ENCODE measurements at places on chromosomes 11 and 22.

DNA sequence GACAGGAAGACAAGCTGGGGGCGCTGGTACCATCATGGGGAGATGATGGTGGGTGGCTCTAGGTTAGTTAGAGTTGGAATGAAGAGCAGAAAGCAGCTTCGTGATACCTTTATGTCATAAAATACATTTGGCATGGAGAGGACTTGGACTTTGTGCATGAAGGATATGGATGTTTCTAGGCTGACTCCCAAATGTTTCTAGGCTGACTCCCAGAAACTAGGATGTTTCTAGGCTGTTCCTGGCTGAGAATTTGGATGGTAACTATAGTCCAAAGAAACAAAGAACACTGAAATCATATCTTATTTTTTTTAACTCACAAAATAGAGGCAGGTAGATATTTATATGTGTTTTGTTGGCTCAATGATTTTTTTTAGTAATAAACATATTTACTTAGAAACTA is 89.4 kb upstream of the VPREB1 start:
- no peak for DNase-seq

GRCh38 chr22:27994481-27995331 is 75.7 kb upstream of the PITPNB start:
- DNase-seq: no peak

- DNase-seq: no peak
Measured at GRCh38 chr11:77413850-77414460, 59.9 kb downstream of the PAK1 start.

DNA sequence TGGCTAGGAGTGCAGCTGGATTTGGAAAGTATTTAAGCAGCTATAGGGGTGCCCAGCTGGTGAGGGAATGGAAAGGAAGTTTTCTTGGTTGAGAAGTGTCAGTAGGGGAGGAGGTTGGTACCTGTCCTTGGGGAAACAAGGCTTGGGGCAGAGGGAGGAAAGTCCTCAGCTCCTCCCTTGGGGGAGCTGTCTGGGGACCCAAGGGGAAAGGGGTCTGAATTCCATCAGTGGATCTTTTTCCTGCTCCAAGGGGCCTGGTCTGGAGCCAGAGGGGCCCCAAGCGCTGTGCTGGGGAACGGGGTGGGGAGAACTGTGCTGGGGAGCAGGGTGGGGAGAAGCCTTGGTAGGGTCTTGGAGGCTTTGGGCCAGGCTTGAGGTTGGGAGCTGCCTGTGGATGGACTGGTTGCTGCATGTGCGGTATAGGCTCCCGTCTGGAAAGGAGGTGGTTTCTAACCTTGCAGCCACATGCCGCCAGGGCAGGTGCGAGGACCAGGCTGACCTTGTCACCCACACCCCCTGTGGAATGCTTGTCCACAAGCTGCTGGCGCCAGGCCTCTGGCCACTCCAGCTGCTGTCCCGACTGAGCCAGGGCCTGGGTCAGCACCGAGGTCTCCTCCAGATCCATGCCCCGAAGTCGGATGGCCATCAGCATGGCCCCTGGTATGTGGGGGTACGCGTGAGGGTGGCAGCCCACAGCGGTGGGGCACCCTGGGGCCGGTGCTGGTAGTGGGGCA is 963 bp downstream of the TYMP start:
- DNase-seq: no peak

GRCh38 chr11:135027461-135027860 is 615.4 kb upstream of the B3GAT1 start:
- DNase-seq: no peak

DNA sequence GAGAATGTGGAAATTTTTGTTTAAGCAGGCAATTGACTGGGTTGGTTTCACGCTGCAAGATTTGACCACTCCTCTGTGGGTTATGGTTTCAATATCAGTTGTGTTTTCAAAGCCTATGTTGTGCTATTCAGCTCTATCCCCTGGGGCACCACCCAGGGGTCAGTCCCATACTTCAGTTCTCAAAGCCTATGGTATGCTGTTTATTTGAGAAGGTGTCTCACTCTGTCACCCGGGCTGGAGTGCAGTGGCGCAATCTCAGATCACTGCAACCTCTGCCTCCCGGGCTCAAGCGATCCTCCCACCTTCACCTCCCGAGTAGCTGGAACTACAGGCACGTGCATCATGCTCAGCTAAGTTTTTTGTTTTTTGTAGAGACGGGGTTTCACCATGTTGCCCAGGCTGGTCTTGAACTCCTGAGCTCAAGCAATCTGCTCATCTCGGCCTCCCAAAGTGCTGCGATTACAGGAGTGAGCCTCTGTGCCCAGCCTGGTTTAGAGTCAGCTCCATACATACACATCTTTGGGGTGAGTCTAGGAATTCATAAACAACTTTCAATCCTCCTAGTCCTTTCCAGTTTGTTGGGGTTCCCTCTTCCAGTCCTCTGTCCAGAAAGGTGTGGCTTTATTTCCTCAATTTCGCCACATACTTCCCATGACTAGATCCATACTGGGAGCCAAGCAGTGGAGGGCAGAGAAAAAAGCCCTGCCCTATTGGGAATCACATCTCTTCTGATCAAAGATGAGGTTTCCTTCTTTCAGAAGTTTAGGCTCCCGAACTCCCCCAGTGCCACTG is 35.0 kb upstream of the MAPK1 start:
- no peak for DNase-seq

DNA sequence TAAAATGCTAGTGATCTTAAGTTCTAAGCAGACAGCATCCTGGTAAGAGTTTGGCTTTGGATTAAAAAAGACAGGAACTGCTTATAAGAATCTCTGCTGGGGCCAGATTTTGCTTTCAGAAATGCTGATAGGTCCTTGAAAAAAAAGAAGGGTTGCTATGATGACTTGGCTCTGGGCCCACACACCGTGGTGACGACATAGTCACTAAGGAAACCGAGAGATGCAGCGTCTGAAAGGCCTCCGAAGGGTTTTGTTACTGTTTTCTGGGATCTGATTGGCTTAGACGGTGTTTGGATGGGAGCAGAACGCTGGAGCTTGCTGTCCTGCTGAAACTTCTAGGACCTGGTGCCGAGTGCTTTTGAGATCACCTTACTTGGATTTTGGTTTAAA is 8.4 kb downstream of the FAM118A start:
- DNase-seq: peak; percentile 73

- no peak for DNase-seq
Measured at GRCh38 chr11:130054966-130055365, 14.7 kb upstream of the APLP2 start.

DNA sequence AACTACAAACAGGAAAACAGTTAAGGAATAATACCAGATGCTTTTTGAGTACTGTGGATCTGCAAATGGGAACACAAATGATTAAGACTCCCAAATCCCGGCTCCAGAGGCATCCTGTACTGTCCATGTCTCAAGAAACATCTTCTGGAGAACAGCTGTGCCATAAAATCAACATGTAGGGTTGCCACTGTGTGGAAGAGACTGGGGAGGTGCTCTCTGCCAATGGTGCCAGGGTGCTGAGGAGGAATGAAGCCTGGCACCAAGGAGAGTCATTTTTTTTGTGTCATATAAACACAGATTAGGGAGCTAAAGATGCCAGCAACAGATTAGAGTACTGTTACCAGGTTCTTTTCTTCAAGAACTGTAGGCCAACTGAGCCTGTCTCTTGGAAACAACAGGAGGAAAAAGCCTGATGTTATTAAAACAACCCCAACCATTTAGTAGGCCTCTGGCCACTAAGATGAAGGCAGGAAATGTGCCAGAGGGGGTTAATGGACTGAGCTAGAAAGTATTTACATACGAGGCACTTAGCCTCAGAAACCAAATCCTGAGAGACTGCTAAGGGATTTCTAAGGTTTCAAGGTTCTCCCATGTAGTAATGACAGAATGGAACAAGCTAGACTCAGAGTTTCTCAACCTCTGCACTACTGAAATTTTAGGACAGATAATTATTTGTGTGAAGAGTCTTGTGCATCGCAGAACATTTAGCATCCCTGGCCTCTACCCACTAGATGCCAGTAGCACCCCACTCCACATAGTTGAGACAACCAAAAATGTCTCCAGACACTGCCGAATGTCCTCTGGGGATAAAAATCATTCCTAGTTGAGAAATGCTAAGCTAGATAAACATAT is 54.6 kb upstream of the CHRM4 start:
- DNase-seq: no peak

- no peak for DNase-seq
Measured at GRCh38 chr22:37701141-37701786, 4.4 kb downstream of the TRIOBP start.

GRCh38 chr11:68976563-68976962 is 4.2 kb downstream of the MRGPRD start:
- DNase-seq: no peak

DNA sequence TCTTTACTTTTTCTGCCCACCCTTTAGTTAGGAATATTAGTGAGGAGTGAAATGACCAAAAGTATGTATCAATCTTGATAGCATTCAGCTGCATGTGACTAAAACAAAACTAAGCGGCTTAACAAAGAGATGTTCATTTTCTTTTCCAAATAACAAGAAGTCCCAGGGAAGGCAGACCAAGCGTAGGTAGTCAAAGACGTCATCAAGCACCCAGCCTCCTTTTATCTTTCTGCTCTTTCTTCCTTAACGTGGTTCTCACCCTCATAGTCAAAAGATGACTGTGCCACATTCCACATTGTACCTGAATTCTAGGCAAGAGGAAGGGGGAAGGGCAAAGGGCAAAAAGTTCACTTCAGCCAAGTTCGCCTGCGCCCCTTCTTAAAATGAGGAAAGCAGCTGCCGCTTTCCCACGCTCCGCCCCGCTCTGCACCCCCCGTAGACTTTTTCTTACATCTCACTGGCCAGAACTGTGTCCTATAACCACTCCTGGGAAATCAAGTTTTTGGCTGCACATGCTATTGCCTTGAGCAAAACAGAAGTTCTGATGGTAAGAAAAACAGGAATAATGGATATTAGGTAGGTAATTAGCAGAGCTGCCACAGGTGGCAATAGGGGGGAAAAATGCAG is 14.6 kb upstream of the PGM2L1 start:
- no peak for DNase-seq

- no peak for DNase-seq
Measured at GRCh38 chr11:128884054-128884453, 7.1 kb upstream of the KCNJ5 start.

DNA sequence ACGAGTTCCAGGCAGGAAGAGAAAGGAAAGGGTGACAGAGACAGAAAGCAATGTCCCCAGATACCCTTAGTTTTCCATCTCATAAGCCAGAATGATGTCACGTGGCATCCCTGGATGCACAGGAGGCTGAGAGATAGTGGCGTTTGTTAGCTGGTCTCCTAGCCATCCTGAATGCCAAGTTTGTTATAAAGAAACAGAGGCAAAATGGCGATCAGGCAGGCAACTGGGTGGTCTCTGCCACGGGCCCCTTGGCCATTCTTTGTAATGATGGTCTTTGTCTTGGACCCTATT is 5.3 kb downstream of the SMIM38 start:
- DNase-seq: no peak

GRCh38 chr22:29344137-29344536 is 28.6 kb upstream of the RASL10A start:
- no peak for DNase-seq

GRCh38 chr11:118885831-118886565 is 2.3 kb downstream of the CXCR5 start:
- DNase-seq: no peak

DNA sequence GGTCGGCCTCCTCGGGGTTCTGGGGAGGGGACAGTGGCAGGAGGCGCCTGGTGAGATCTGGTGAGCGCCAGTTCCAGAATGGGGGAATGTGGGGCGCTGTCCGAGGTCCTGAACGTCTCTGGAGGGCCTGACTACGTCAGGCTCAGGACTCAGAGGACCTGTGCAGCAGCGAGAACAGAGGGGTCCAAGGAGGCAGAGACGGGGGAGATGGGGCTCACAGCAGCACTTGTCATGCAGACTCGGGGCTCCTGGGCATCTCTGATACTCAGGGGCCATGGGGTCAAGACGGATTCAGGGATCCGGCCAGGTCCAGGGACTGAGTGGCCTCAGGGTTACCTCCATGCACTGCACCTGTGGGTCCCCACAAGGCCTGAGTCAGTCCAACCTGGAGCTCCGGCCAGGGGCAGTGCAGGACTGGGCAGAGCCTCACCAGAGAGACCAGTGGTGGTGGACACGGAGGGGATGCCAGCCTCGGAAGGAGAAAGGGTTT is 92.2 kb downstream of the BRD1 start:
- no peak for DNase-seq

DNA sequence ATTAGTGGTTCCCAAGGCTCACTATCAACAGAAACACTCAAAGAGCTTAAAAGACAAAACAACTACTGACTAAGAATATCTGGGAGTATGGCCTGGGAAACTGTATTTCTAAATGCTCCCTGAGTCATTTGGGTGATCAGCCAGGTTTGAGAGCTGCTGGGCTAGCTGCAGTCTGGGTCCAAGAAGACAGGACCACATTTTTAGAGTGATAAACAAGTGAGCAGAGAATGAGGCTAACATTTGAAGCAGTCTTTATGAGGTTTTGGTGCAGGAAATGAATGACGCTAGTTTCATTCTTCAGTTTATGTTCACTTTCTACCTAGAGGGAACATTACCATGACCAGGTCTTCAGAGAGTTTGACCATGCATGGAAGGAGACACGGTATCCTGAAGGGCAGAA is 97.7 kb downstream of the TEAD1 start:
- DNase-seq: no peak

GRCh38 chr11:73185680-73186293 is 32.3 kb upstream of the P2RY2 start:
- DNase-seq: no peak

DNA sequence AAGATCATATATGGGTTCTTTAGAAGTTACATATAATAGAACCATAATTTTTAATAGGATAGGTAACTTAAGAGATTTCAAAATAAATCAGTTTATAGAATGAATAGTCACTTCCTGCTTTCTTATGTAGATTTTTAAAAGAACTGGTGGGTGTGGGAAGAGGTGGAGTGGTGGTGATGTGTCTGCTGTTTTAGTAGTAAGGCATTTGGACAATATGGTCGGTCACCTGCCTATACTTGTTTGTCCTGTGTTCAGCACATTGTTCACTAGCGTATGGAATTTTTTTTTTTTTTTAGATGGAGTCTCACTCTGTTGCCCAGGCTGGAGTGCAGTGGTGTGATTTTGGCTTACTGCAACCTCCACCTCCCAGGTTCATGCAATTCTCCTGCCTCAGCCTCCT is 39.3 kb downstream of the CCDC81 start:
- DNase-seq: no peak

DNA sequence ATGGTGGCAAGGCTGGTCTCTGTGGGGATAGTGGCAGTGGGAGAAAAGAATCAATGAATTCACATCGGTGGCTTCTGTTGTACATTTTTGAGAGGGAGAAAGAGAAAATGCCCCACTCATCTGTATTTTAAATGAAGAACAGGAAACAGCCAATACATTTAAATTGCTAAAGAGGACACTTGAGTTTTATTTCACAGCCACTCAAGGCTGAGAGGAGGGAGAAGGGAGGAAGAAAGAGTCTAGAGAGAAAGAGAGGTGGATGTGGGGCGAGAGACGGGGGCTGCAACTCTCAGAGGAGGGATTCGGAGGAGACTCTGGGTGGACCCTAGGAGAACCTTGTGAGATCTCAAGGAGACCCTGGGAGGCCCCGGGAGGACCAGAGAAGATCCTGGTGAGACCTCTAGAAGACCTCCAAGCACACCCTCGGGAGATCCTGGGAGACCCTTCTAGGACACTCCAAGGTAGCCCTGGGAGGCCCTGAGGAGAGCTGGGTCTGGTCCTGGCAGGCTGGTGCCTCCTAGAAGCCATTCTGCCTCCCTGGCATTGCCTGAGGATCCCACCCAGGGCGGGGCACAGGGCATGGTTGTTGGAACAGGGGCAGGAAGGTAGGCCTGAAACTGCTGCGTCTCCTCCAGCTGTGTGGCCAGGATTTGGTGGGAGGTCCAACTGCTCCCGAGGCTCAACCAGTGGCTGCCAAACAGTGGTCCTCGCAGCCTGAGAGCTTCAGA is 91.0 kb upstream of the SHISAL1 start:
- DNase-seq: no peak

Data from stimulated activated CD8-positive, alpha-beta memory T cell treated with anti-CD3 and anti-CD28 coated beads, Interleukin-7, amount 100 ng/mL, for 1 hour (primary cell).